ENCODE measurements at places on chromosomes 4 and X.
A peak's percentile ranks its signal among the peaks of the same experiment; 100 is the strongest.

- DNase-seq = no peak
Observed at GRCh38 chrX:70033348-70034051, 16.2 kb downstream of the AWAT2 start.

- DNase-seq = no peak
Observed at GRCh38 chrX:69357317-69357716, 146.8 kb upstream of the NALF2 start.

DNA sequence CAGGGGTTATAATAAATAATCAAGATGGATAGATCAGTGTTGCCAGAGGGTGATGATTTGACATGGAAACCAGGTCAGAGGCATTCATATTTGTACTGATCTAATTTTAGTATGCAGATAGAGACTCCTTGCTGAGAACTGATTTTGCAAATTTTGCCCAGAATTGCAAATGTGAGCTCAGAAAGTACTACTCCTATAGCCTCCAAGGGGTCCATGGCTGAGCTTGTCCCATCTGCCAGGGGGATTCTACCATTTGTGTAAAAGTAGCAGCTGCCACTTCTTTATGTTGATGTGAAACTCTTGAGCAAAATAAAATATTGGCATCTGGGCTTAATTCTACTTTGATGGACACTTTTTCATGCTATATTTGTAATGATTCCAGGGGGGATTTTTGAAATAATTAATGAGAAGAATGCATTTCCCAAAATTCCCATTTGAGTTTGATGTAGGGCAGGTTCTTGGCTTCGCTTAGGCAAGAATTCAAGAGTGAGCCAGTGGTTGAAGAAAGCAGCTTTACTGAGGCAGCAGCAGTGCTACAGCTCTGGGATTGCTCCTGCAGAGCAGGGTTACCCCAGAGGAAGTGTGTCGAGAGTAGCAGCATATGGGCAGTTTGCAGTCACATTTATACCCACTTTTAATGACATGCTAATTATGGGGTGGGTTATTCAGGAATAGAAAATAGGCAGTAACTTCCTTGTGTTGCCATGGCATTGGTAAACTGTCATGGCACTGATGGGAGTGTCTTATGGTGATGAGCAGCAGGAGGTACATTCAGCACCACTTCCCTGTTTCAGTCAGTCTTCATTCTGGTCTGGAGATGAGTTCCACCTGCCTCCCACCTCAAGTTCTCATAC is 38.7 kb upstream of the DCLK2 start:
- DNase-seq = no peak

- peak; percentile 19 for DNase-seq
Observed at GRCh38 chr4:122744229-122744628, 11.7 kb downstream of the BBS12 start.

- no peak for DNase-seq
Observed at GRCh38 chr4:38167973-38168372, 207.8 kb downstream of the PTTG2 start.

GRCh38 chr4:10552591-10553280 is 95.5 kb upstream of the ZNF518B start:
- no peak for DNase-seq

GRCh38 chr4:53651156-53651735 is 60.0 kb upstream of the LNX1 start:
- no peak for DNase-seq

DNA sequence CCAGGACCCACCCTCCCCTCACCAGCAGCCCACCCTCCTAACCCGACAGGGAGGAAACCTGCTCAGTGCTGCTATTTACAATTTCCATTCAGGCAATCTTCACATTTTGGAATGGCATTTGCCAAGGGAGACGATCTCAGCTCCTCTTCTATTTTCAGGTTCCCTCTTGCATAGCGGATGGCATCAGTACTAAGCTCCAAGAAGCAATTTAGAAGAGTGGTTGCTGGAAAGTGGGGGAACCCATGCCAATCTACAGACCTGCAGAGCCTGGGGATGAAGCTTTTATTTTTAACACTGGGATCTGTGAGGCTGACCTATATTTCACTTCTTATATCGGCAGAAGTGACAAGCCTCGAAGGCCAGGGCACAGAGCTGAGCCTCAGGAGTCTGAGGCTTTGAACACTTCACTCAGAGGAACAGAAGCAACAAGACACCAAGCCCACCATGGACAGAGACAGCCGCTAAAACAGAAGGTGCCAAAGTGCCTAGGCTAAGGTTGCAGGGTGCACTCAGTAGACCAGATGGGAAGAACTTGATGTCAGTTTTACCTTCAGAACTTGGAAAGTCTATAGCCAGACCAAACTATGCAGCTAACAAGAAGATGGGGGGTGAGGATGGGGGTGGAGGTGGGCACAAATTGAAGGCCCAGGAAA is 44.0 kb downstream of the SCD5 start:
- DNase-seq = no peak

DNA sequence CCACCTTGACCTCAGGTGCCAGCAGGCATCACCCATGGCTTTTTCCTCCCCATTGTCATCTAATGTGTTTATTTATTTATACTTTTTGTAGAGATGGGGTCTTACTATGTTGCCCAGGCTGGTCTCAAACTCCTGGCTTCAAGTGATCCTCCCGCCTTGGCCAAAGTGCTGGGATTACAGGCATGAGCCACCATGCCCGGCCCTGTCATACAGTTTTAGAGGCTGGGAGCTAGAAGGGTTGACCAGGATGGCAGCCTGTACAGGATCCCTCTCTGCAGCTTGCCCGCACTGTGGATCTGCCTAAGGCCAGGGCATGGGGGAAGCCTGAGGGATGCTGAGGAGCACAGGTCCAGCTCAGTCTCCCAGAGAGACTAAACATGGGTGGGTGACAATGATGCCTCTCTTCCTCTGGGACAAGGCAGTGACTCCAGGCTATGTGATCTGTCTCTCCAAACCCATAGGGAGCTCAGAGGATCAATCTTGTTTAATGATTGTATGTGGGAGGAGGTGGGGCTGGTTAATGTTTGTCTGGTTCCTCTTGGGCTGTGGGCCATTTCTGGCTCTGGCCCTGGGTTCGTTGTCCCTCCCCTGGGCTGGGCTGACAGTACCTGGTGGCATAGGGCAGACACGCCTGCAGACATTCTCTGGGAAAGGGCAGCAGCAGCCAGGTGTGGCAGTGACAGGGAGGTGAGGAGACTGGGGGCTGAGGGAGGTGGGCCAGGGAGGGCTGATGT is 8.3 kb upstream of the GJB1 start:
- no peak for DNase-seq

DNA sequence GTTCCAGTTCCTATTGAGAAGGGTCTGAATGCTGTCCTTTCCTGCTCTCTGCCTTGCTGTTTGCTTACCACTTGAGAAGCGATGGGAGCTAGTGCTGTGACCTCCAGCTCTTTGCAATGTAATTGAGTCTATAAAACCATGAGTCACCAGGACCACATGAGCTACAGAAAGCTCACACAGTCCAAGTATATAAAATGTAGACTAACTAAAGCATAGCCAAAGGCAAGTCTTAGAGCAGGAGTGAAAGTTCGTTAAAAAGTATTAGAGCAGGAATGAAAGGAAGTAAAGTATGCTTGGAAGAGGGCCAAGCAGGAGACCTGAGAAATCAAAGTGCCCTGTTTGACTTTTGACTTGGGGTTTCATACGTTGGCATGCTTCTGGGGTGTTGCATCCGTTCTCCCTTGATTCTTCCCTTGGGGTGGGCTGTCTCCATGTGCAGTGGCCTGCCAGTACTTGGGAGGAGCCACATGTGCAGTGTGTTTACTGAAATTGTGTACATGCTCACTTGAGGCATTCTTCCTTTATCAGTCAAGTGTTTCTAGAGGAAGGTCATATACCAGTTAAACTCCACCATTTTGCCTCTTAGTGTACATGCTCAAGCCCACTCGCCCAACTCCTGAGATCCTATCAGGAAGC is 71.3 kb upstream of the KIT start:
- no peak for DNase-seq

- no peak for DNase-seq
Observed at GRCh38 chr4:65193985-65194384, 476.3 kb downstream of the EPHA5 start.

- DNase-seq = no peak
Observed at GRCh38 chr4:143643399-143643798, 57.1 kb downstream of the FREM3 start.

- peak; percentile 85 for DNase-seq
Observed at GRCh38 chr4:153541456-153542096, 75.4 kb downstream of the TMEM131L start.

- peak; percentile 5 for DNase-seq
Observed at GRCh38 chrX:101602077-101602476, 15.7 kb downstream of the ARMCX6 start.

DNA sequence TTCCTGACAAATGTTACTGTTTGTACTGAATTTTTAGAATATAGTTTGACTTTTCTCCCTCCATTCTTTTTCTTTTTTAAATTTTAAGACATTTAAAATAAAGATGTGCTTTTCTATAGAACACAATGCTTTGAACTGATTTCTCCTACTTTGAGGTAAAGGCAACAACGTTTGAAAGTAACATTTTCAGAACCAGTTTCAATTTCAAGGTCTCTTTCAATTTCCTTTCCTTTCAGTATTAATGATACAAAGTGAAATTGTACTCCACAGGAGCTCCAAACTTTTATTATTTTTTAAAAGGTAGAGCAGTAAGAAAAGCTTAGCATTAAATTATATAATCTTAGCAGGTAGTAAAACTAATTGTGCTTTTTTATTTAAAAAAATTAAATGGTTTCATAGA is 54.9 kb downstream of the NDST4 start:
- DNase-seq = no peak

- no peak for DNase-seq
Observed at GRCh38 chrX:1223242-1223600, 10.8 kb upstream of the CRLF2 start.

DNA sequence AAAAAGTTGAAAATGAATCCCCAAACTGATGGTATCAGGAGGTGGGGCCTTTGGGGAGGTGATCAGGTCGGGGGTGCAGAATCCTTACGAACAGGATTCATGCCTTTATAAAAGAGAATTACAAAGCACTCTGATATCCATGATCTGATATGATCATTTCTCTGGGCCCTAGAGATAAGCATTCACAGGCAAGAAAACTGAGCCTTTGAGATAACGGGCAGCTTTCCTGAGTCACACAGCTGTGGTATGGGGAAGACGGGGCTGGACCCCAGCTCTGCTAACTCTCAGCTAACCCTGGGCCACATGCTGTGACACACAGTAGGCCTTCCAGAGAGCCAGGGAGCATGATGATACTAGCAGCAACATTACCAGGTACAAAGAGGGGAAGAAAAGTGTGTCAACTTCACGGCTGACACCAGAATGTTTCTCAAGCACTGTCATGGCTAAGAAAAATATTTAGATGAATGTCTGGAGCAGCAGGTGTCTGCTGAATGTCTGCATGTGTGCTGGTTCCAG is 85.1 kb downstream of the SLC2A9 start:
- no peak for DNase-seq

DNA sequence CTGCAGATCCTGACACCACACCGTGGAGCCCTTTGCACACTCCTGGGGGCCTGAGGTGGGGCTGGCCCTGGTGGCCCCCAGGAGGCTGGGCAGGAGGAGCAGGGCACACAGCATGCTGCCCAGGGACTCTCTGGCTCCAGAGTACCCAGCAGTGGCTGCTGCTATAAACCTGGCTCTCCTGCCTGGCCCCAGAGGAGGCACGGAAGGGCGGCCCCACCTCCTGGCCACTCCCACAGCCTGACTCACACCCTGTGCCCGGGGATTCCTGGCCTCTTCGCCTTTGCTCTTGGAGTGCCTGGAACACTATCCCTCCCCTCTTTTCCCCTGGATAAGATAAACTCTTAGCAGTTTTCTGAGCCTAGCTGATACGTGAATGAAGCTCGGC is at the start of gene PSAPL1:
TSS of gene PSAPL1 (minus strand) at position 165 of the 385 bp plus-strand sequence. CDS start at position 114, 51 bp downstream.
- DNase-seq = no peak

DNA sequence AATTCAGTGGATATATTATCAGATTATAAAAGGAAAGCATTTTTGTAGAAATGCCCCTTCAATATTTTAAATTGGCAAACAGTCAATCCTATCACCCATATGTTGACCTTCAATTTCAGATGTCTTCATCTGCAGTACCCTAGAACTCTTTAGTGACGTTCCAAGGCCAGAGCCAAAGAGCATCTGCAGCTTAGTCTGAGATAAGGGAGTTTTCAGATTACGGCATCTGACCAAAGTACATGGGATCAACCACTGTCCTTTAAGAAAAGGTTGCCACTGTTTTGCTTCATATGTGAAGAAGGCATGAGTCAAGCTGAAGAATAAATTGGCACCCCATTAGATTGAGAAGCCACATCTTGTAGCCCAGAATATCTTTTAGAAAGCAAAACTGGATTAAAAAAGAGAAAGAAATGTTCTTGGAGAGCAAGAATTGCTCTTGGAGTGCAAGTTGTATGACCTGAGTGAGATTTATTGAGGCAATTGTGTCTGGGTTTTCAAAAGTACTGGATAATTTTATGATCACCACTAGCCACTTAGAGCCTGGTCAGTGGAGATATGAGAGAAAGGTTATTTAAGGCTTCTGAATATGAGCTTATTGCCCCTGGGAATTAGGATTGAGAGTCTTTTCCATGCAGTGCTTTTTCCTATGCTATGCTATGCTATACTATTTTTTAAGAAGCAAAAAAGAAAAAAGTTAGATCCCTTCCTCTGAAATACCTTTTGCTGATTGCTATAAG is 251.9 kb upstream of the NR3C2 start:
- no peak for DNase-seq

GRCh38 chr4:168151327-168151726 is 59.0 kb downstream of the ANXA10 start:
- no peak for DNase-seq

DNA sequence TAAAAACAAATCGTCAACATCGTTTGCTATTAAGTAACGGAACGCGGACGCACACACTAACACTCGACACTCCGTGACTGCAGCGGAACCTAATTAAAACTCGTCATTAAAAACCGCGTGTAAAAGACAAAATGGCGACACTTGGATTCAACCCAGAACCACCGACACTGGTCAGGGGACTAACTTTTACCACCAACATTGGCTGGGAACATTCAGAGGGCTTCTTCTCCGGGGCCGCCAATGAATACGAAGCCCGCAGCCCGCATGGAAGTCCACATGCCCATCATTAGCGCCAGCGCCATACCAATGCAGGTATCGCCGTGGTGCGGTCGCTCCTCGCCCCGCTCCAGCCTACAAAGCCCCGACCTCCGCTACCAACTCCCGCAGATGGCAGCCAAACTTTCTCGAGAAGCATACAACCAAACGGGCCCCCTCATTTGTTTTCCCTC is 498 bp downstream of the RBMX start:
- DNase-seq = no peak
